ENCODE measurements at places on chromosomes 16 and 17.

GRCh38 chr16:23160082-23160481 lies 10.8 kb upstream of the USP31 start:
- no peak for DNase-seq

GRCh38 chr17:64498308-64499203 lies 1.7 kb upstream of the POLG2 start:
- DNase-seq = no peak

- no peak for DNase-seq
These were observed 4.1 kb downstream of the SMTNL2 start for GRCh38 chr17:4588391-4588790.

DNA sequence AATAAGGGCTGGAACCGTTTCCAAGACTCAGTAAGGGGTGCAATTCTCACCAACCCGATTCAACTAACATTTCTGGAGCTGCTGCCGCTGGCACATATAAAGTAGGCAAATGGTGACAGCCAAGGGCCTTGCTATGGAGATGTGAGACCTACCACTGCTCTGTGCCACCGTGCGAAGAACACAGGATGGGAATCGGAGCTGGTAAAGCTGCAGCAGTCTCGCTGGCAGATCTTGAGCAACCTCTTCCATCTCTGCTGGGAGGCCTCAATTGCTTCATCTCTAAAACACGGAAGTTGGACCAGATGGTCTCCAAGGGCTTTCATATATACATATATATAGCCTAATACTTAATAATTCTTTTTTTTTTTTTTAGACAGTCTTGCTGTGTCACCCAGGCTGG lies 128.9 kb upstream of the RCVRN start:
- DNase-seq = no peak

- no peak for DNase-seq
These were observed 6.0 kb upstream of the LPCAT2 start for GRCh38 chr16:55502801-55503366.

GRCh38 chr17:46719891-46720290 lies 98.6 kb downstream of the WNT3 start:
- DNase-seq = no peak

GRCh38 chr16:73796241-73796640 lies 500.4 kb upstream of the PSMD7 start:
- no peak for DNase-seq

GRCh38 chr16:11700264-11701029 lies 32.2 kb downstream of the SNN start:
- DNase-seq = no peak

DNA sequence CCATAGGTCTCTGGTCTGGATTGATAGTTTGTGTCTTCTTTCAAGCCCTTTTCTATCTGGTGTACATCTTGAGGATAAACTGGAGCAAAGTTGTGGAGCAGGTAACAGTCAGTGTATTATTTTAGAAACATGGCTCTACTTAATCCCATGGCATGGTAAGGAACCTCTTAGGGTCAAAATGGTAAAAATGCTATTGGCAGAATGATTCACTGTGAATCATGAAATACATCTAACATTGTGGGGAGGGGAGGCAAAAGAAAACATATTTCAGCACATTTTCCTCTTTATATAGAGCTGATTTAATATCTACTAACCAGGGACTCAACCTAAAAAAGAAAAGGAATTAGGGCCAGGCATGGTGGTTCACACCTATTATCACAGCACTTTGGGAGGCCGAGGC lies 17.9 kb upstream of the ALDH3A2 start:
- DNase-seq = no peak

DNA sequence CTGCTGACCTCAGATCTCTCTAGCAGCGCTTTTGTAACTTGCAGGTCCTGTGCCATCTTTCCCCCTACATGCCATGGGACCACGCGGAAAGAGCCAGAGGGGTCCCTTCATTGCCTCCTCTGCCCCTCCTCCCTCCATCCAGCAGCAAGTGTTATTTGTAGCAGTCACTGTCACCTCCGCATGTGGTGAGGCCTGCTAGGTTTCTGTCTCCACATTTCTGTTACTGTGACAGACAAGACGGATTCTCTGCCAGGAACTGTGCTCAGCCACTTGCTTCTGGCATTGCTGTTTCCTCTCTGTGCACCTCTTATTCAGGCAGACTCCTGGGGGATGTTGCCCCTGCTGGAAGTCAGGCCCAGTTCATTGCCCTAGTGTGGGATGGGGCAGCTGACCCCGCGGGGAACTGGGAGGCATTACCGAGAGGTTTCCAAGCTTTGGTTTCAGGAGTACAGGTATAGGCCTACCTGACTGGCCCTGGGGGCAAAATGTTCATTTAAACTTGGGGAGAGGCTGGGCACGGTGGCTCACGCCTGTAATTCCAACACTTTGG lies 61.2 kb downstream of the RAB11FIP4 start:
- DNase-seq = no peak

DNA sequence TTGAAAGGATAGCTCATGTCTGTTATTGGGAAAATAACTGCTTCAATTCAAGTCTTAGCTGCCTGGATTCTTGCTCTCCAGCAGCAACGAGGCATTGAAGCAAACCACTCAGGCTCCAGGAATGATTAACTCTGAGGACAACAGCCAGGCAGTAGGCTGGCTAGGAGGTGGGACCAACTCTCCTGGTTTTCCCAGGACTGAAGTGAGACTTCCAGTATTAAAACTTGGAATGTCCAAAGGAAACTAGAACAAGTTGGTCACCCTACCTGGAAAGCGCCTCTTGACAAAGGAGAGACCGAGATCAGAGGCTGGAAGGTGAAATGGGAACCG lies 100.7 kb downstream of the SALL1 start:
- DNase-seq = no peak

GRCh38 chr17:82528484-82529265 lies 9.1 kb downstream of the FOXK2 start:
- DNase-seq = no peak

DNA sequence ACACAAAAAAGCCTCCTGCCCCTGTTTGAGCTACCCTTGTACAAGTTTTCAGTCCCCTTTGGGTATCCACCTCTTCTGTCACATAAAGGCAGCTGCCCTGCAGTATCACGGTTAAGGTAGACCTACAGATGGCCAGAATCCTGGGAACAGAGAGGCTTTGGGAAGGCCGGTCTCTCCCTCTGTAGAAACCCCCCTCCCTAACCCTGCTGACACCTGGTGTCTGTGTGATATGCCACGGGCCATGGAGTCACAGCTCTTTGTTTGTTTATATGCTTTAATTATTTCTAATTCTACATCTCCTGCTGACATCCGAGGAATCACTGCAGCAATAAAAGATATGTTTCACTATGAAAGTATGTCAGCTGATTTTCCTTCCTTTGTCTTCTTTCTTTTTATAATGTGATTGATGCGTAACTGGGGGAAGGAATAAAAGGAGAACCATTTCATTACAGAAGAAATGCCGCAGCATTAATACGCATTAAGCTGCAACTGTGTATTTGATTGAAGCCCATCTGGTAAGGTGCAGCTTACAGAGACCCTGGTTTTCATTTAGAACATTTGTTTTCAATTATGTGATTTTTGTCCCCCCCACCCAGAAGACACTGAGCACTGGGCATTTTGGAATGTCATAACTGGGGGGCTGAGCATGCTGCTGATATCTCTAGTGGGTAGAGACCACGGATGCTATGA lies 142.1 kb downstream of the SLC39A11 start:
- no peak for DNase-seq

DNA sequence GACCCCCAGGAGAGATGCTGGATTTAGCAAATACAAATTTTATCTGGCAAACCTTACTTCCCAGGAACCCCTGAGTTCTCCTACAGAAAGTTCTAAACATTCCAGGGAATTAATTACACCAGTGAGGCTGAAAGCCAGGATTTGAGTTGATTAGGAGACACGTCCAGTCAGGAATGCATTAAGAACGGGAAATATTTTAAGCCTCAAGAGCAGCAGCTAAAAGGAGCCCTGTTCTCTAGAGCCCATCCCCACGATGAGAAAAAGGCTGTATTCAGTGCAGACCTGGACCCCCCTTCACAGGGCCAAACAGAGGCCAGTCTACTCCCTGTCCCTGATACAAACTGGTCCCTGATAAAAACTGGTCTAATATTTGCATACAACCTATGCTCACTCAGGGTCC lies 55.0 kb downstream of the VAT1L start:
- DNase-seq = no peak

- DNase-seq = no peak
These were observed 11.1 kb downstream of the NLRC5 start for GRCh38 chr16:57000271-57001025.

DNA sequence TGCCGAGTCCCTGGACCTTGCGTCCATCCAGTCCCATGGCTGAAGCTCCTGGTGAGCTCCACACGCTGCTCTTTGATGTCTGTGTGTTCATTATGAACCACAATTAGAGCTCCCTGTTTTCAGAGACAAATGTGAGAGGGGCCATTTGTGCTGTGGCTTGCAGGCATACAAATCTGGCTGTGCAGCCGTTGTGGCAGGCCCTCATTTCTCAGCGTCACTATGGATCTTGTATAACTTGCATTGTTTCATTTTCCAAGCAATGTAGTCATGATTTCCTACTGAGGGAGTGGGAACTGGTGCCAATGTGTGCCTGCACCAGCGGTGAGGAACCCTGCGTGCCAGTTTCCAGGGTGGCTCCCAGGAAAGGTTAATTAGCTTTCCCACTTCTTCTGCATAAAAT lies 542.6 kb downstream of the TMEM114 start:
- DNase-seq = no peak

Data from cortex of kidney (tissue), 1 donor.